ENCODE measurements at places on chromosomes 6 and 20.

- peak; percentile 59 for DNase-seq
Measured at GRCh38 chr6:18155864-18156421, 721 bp downstream of the KDM1B start.

DNA sequence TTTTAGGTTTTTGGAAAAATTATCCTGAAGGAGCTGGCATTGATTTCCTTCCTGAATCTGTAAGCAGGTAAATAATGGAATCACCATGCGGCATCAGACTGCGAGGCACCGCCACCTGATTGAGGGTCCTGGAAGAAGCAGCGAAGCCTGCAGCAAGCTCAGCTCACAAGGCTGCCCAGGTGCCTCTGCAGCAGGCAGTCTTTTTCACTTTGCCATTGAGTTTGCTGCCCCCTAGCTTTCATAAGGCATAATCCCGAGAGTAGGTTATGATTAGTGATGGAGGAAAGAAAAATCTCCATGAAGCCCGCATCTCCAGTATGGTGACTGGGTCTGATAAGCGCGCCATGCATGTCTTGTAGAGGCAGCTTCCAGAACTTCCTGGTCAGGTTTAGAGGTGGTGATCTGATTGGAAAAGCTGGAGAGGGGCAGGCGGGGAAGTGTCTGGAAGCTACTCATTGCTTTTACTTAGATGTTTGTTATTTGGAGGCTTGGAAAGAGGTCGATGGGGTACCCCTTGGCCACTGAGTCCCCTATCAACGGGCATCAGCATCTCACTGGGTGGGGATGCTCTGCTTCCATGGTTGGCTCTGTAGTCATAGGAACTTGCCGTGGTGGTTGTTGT, 26.7 kb downstream of the IYD start:
- DNase-seq = peak; percentile 17

GRCh38 chr6:75222261-75222660, 16.4 kb upstream of the COL12A1 start:
- no peak for DNase-seq

GRCh38 chr6:128057946-128058345, 157.1 kb upstream of the THEMIS start:
- DNase-seq = no peak

DNA sequence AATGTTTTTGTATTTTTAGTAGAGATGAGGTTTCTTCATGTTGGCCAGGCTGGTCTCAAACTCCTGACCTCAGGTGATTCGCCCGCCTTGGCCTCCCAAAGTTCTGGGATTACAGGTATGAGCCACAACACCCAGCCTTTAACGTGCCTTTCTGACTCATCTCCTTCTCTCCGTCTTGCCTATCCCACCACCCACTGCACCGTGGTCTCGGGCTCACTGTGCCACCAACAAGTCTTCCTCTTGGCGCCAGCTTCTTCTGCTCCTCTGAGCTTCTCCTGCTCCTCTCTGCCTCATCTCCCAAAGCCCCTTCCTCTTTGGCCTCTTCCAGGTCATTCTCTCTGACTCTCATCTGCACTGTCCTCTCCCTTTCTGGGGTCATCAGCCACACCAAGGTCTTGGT, 41.0 kb downstream of the TMEM242 start:
- DNase-seq = no peak

DNA sequence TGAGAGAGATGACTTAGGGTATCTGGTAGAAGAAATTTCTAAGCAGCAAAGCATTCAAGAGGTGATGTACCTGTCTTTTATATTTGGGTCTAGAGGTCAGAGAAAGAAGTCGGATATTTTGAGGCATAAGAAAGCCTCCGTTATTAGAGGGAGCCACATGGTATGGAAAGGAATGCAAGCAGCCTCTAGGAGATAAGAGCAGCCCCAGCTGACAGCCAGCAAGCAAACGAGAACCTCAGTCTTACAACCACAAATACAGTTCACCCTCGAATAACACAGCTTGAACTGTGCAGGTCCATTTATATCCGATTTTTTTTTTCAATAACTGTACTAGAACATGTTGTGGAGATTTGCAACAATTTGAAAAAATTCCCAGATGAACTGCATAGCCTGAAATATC, 190.7 kb upstream of the VGLL2 start:
- no peak for DNase-seq

- no peak for DNase-seq
Measured at GRCh38 chr6:84606860-84607259, 157.5 kb downstream of the TBX18 start.

Measured in activated CD4-positive, alpha-beta T cell treated with anti-CD3 and anti-CD28 coated beads, Interleukin-2, amount 50 U/mL, for 48 hours (primary cell).